ENCODE measurements at places on chromosomes 11 and 22.

- DNase-seq: peak; percentile 73
Observed at GRCh38 chr11:72239849-72240460, 4.0 kb downstream of the PHOX2A start.

DNA sequence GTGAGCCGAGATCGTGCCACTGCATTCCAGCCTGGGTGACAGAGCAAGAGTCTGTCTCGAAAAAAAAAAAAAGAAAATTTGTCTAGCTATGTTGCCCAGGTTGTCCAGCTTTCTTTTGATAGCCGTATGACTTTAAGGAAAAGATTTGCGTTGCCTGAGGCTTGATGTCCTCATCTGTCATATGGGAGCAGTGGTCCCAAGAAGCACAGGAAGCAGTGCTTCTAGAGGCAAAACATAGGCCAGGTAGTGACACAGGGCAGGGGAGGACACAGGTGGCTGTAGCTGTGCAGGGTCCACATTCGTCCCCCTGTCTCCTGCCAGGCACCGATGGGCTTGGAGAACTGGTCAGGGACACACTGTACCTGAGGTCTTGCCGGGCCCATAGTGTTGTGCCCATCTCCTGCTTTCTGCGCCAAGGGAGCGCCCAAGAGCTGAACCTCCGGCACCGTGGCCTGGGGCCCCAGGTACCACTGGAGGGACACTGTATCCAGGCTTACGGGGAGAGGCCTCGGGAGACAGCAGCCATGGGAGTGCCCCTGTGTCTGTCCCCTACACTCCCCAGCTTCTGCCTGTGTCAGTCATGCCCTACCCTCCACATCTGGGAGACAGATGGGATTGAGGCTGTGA lies 1.4 kb downstream of the LRRC74B start:
- DNase-seq: no peak

DNA sequence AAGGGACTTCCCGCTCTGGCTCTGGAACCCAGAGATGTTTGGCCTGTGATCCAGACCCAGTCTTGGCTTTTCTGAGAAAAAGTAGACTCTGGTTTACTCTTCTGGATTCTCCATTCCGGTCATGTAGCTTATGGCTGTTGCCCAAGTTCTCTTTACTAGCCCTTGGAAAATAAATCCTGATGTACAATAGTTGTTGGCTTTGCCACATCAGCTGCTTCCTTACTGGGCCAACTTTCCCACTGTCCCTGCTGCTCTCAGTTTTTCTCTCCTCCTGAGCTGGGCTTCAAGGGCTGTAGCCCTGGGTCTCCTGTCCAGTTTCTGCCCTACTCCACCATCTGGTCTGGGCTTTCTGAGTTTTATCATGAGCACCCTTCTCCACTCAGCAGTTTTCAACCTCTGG lies 12.5 kb downstream of the PATZ1 start:
- no peak for DNase-seq

GRCh38 chr11:121113611-121114010 lies 12.6 kb downstream of the TECTA start:
- DNase-seq: no peak

- no peak for DNase-seq
Observed at GRCh38 chr11:80315200-80315599, 874.4 kb upstream of the TENM4 start.

DNA sequence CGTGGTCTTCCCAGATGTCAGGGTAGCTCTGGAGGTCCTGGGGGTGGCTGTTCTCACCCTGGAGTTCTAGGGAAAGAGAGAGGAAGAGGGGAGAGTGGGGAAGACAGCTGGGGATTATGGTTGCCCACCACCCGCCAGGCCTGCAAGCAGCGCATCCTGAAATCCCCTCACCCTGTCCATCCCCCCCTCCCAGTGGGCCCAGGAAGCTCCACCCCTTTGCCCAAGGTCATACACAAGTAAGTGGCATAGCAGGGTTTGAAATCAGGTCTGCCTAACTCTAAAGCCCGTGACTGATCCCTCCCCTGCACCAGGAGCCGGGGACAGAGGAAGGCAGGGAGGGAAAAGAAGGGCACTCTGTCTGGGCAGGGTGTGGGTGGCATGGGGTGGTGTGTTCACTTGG lies 105.3 kb downstream of the NECTIN1 start:
- no peak for DNase-seq

DNA sequence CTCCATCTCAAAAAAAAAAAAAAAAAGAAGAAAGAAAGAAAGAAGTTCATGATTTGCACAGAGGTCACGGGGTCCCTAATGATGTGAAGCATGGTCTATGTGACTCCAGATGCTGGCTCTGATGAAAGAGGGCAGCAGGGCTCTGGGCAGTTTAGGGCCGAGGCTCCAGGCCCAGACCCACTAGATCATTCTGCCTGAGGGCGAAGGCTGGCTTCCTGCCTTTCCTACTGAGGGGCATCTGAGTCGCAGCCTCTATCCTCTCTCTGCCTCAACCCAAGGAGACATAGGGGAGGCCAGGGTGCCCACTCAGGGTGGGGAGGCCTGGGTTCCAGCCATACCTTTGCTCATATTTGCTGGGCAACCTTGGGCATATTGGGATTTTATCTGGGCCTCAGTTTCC lies 4.8 kb downstream of the SLC35E4 start:
- DNase-seq: no peak

DNA sequence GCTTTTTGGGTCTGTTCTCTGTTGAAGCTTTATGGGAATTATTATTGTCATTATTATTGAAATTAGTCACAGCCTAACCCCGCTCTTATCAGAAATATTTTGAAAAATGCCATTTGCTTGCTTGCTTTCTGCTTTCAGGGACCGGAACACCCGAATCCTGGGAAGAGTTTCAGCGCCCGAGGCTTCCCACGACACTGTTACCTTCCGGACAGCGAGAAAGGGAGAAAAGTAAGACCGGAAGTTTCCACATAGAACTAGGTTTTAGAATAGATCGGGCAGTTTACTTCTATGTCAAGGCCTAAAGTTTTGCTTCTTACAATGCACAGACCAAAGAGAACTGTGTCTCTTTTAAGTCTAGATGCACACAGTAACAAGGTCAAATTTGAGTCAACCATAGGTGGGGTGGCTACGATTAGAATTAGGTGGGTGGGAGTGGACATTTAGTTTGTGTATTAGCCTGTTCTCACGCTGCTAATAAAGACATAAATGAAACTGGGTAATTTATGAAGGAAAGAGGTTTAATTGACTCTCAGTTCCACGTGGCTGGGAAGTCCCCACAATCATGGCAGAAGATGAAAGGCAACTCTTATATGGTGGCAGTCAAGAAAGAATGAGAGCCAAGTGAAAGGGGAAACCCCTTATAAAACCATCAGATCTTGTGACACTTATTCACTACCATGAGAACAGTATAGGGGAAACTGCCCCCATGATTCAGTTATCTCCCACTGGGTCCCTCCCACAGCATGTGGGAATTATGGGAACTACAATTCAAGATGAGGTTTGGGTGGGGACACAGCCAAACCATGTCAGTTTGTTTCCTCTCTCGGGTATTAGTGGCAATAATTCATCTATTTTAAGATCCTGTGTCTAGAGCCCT lies 12.9 kb downstream of the MPEG1 start:
- no peak for DNase-seq

Data from adipocyte (in vitro differentiated cells).